ENCODE measurements at places on chromosomes 5 and 9. TPM values are rescaled to one million over a fixed set of nuclear protein-coding genes. Genes with fewer than 3 reads are reported as not detected.

Gene GLRA1
- not detected for total RNA-seq

Gene DHFR
- total RNA-seq: 44.6 TPM

Gene RORB
- 1.2 TPM for total RNA-seq

Gene CBY3
- not detected for total RNA-seq

Gene AGXT2
- not detected for total RNA-seq
